ENCODE measurements at places on chromosomes 3 and 15.
A peak's percentile ranks its signal among the peaks of the same experiment; 100 is the strongest.

- DNase-seq, result no peak
Observed at GRCh38 chr3:112053229-112053628, 18.7 kb downstream of the TMPRSS7 start.

GRCh38 chr15:71472566-71472965, 337.8 kb upstream of the NR2E3 start:
- no peak for DNase-seq

GRCh38 chr15:31325595-31326155, 960 bp upstream of the KLF13 start:
- no peak for DNase-seq

GRCh38 chr3:127062926-127063325, 80.0 kb downstream of the PLXNA1 start:
- DNase-seq, result no peak

DNA sequence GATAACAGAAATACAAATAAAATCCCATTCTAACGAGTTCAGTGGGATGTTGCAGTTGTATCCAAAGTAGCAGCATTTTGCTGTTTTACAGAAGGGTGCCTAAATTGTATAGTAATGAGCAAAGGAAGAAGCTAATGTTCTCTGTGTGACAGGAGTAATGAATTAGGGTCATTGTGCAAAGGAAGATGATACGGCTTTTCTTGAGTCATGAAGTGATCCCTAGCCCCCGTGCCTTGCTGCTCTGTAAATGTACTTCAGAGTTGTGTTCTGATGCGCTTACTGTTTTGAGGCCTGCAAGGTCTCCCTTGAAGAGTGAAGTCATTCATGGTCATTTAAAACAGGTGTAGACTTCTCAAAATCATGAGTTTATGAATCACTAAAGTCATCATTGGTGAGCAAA, 37.9 kb downstream of the ATP1B3 start:
- DNase-seq, result no peak

GRCh38 chr15:93418566-93418965, 329.6 kb upstream of the RGMA start:
- DNase-seq, result no peak

GRCh38 chr3:52873433-52874159, 23.8 kb downstream of the STIMATE start:
- DNase-seq, result peak; percentile 49

GRCh38 chr3:152054315-152054714, 180.9 kb downstream of the SUCNR1 start:
- no peak for DNase-seq

GRCh38 chr15:63030101-63030551, 12.4 kb upstream of the TPM1 start:
- DNase-seq, result no peak

DNA sequence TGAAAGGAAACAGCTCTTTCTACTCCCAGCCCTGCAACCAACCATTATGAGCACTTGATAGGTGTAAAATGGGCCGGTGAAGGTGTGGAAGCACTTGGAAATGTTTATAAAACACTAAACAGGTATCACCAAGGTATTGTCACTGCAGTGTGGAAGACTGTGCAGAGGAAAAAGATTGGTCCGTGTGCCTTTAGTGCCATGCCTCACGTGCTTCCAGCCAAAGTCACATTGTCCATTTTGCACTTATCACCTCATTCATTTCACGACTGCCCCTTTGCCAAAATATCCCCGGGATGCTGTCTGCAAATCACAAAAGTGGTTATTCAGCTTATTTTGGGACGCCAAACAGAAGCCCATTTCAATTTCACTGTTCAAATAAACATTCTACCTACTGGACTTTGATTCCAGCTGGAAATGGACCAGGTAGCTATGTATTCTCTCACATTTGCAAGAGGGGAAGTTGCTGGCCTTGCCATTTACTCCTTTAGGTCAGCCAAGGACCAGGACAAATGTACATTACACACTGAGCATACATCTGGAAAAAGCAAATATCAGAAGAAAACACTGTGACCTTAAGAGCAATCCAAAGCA, 58.4 kb downstream of the ARRDC4 start:
- no peak for DNase-seq

GRCh38 chr3:107853821-107854220, 237.0 kb downstream of the CD47 start:
- no peak for DNase-seq

- DNase-seq, result peak; percentile 20
Observed at GRCh38 chr3:97793420-97794019, 28.3 kb upstream of the CRYBG3 start.

DNA sequence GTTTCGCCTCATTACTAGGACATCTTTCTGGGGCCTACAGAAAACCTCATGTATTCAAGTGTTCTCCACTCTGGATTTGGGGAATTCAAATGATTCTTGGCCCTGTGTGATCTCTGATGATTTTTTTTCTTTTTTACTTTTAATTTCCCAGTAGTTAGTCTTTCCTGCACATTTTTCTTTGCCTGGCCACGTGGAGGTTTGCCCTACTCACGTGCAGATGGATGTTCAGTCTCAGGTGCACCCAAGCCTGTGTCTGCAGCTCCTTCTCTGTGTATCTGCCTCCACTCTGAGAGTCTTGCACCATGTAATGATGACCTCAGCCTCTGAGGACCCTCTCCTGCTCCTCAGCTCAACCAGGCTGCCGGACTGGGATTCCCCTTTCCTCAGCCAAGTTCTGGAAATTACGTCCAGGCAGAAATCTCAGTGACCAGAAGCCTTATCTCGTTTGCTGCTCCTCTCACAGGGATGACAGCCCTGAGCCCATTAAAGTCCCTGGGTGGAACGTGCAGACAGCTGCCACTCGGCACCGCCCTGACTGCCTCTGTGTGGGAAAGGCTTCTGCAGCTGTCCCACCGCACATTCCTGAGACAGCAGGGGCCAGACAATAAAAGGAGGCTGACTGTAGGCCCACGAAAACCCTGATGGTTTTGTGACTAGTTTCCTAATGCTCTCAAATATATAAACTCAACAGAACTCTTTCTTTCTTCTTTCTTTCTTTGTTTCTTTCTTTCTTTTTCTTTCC, 31.4 kb upstream of the GABRB3 start:
- DNase-seq, result no peak

- no peak for DNase-seq
Observed at GRCh38 chr15:43105077-43105736, 631 bp downstream of the UBR1 start.

DNA sequence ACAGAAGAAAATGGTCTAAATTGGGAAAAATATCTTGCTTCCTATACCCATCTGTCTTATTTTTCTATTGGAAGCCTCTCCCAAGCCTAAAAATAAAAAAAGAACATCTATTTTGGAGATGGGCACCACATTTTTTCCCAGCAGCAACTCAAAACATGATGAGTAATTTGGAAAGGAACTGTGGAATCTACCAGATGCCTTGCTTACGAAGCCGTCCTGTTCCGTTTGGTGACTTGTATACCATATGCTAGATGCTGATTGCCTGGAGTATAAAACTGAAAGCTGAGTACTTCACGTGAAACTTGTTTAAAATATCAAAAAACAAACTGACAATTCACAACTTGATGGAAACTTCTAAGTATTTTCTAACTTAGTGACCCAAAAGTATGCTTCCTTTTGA, 491.0 kb downstream of the ROBO2 start:
- DNase-seq, result peak; percentile 24

DNA sequence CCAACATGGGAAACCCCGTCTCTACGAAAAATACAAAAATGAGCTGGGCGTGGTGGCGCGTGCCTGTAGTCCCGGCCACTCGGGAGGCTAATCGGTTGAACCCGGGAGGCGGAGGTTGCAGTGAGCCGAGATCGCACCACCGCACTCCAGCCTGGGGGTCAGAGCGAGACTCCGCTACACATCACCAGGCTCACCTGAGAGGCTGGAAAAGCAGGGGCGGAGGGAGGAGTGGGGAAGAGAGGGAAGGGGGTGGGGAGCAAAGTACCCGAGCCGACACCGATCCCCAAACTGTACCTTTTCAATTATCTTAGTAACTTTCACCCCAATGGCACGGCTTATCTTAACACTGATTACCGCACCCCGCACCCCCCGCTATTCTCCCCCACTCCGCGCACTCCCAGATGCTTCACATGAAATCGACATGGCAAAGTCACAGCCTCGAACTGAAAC, 46.4 kb upstream of the SYNM start:
- DNase-seq, result no peak

DNA sequence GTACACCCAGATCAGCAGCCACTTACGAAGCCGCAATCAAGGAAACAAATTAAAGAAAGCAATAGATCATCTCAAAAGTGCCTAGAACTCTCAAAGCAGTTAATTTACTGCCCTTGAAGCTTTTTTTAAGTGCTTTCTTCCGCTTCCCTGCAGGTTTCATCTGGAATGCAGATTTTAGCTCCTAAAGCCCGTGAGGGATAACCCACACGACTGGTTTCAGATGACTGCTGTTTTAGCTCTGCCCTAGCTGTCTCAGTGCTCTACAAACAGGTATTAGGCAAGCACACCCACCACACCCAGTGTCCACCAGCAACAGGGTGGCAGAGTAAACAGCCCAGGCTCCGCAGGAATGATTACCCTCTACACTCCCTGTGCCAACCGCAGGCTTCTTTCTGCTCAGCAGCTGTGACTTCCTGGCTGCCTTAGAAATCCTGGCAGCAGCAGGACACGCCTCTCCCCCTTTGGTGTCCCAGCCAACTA, 126.0 kb downstream of the FMN1 start:
- DNase-seq, result no peak

DNA sequence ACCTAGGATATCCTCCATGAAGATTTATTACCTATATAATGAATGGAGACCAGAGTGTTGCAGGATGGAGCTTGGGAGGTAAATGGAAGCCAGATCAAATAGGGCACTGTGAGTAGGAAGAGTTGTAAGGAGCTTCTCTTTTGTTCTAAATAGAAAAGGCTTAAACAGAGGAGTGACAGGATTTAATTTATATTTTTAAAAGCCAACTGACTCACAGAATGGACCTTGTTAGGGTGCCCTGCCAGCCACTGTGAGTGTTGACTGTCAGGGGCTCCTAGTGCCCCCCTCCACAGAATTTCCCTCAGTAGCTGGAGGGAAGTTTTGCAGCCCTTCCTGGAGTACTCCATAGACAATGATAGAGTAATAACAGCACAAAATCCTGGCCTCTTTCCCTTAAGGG, 547.5 kb downstream of the MCTP2 start:
- no peak for DNase-seq

DNA sequence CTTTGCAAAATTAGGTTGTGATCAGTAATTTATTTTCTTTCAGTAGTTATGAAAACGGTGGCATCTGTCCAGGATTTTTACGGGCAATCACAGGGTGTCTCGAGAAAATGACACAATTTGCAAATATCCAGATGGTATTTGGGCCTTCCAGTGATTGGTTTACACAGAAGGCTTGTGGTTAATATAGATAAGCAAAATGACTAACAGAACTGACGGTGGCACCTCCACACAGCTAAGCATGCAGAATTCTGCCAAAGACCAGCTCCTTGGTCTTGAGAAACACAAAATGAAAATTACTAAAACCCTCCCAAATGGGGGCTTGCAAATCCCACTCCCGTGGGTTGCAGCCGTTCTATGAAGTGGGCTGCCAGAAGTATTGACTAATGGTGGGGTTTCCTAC, 5.5 kb downstream of the ARHGEF3 start:
- no peak for DNase-seq

- DNase-seq, result no peak
Observed at GRCh38 chr3:196995646-196996355, 27.2 kb upstream of the PIGZ start.

DNA sequence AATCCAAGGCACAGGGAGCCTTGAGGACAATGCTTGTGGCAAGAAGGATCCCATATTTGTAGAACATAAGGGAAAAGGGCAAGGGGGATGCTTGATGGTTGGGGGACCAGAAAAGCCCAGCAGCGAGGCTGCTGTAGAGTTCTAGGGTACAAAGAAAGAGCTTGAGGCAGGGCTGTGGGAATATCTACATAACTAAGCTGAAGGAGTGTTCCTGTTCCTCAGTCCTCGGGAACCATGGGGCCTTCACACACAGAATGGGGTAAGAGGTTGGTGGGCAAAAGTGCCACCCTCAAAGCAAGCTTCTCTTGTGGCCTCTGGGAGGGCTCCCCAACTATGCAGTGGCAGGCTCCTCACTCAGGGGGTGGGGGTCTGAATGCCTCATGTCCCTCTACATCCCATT, 6.5 kb upstream of the FRMD4B start:
- DNase-seq, result no peak

DNA sequence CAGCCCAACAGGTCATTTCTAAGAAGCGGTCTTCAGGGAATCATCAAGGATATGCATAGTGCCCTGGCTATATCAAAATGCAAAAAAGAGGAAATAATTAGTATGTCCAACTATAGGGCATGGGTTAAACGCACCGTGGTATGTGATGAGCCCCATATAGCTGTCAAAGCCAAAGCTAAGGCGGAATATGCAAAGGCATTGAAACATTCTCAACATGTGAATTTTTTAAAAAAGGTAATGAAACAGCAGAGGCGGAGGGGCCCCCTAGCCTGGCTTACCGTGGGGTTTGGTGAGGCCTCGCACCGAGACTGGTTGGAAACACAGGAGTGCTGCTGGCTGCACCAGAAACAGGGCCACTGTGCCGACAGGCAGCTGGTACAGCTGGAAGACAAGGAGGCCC, 23.2 kb downstream of the PLXND1 start:
- no peak for DNase-seq

DNA sequence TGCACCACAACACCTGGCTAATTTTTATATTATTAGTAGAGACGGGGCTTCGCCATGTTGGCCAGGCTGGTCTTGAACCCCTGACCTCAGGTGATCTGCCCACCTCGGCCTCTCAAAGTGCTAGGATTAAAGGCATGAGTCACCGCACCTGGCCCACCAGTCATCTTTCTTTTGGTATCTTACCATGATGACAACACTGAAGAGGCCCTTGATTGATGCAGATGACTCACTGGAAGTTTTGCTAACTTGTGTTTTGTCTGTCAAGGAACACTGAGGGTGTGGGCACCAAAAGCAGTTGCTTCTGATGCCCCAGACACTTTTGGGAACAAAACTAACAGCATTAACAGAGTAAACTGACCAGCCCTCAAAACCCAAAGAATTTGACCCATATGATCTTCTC, 88.3 kb downstream of the MYO5A start:
- DNase-seq, result no peak

- no peak for DNase-seq
Observed at GRCh38 chr3:10804183-10804648, 11.8 kb upstream of the SLC6A11 start.

GRCh38 chr15:22949074-22949547, 31.1 kb downstream of the CYFIP1 start:
- no peak for DNase-seq

GRCh38 chr3:39980058-39980457, 170.6 kb downstream of the MYRIP start:
- no peak for DNase-seq

- peak; percentile 73 for DNase-seq
Observed at GRCh38 chr15:78075490-78076230, 1.9 kb downstream of the TBC1D2B start.

All from AG04450 (cell line).